Choroid plexus epithelial cell (primary cell): ENCODE measurements at places on chromosomes 5 and 9.

DNA sequence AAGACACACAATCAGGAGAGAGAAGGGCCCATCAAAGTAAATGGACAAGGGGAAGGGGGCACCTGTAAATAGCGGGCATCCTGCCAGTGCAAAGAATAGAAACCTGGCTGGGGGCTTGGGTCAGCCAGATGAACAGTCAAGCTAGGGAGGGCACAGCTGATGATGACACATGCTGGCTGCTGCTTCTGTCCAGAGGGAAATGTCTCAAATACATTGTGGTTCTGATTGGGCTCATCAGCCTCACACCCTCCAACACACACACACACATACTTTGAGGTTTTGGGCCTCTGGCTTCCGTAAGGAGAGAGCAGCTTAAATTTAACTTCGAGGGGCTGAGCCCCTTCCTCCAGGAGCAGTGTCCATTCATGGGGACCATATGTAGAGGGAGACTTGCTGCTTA lies 27.6 kb upstream of the SPATA31E1 start:
- DNase-seq = no peak

DNA sequence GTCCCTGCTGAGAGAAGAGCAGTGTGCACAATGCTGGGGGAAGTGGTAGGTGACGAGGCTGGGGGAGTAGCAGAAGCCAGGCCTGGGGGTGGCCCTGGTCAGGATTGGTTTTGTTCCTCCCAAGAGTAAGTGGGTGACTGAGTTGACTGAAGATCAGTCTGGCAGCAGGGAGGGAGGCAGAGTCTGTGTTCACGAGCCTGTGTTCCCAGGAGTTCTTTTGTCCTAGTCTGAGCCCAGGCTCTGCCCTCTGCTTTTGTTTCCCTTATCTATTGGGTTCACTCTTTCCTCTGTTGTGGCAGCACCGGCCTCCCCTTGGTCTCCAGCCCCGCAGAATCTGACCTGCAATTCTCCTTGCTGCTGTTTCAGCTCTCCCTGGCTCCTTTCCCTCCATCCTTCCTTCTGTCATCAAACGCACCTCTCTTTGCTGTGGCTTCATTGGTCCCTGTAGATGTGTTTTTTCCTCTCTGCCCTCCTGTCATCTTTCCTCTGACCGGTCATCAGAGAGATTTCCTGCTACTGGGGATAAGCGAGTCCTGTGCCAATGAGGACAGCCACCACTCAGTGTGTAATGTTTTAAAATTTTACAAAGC lies 607.4 kb downstream of the KIF4B start:
- DNase-seq = no peak

DNA sequence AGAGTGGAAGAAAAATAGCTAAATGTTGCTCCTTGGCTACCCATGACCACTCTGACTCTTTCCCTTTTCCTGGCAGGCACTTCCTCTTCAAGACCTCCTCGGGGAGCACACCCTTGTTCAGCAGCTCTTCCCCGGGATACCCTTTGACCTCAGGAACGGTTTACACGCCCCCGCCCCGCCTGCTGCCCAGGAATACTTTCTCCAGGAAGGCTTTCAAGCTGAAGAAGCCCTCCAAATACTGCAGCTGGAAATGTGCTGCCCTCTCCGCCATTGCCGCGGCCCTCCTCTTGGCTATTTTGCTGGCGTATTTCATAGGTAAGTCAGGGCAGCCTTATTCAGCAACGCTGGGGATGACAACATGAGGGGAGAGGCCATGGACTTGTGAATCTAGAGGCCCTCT lies 298.6 kb upstream of the WWC1 start:
- DNase-seq = no peak

- DNase-seq = no peak
These were observed 24.2 kb downstream of the KCNIP1 start for GRCh38 chr5:170527991-170528390.

- no peak for DNase-seq
These were observed 385.5 kb upstream of the SLC30A5 start for GRCh38 chr5:68708156-68708841.

DNA sequence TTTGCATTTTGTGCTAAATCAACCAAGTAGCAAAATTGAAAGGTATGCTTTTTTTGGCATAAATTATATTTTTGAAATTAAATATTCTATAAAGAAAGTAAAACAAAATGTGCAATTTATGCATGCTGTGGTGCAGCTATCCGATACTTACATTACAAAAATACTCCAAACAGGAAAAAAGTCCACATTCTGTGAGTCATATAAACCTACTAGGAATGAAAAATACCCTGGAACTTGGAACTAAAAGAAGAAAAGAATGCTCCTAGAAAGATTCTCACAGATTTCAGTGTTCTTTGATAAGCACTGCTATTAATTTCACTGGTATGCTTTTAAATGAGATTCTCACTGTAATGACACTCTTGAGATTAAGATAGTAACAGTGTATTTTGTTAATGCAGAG lies 92.6 kb downstream of the OSMR start:
- peak; percentile 51 for DNase-seq
